ENCODE measurements at places on chromosomes 7 and 10.

DNA sequence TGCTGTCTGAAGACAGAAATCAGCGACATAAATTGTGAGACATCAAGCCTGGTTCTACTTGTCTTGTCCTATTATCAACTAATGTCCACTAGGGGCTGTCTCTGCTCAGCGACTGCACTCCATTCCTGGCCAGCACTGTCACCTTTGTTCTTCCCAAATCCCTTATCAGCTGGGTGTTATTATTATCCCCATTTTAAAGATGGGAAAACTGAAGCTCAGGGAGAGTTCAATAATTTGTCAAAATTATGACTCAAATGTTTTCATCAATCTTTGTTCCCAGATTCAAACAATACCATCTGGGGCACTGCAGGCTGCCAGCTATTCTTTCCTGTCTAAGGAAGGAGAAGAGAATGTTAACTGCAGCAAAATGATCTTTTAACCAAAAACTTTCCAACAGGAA is 431.6 kb upstream of the NFE2L3 start:
- DNase-seq, result no peak

DNA sequence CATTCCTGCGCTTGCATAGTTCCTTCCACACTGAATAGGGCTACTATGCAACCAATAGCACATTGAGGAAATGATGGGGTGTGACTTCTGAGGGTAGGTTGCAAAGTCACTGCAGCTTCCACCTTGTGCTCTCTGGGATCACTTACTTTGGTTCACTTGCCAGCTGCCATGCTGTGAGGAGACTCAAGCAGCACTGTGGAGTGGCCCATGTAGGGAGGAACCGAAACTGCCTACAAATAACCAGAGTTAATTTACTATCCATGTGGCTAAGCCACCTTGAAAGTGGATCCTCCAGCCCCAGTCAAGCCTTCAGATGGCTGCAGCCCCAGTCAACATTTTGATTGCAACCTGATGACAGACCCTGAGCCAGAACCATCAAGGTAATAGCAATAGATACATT is 64.3 kb downstream of the FAM204A start:
- no peak for DNase-seq

- DNase-seq, result no peak
Observed at GRCh38 chr7:116534790-116535189, 10.0 kb downstream of the CAV1 start.

- no peak for DNase-seq
Observed at GRCh38 chr7:98923512-98923911, 45.2 kb downstream of the TRRAP start.

DNA sequence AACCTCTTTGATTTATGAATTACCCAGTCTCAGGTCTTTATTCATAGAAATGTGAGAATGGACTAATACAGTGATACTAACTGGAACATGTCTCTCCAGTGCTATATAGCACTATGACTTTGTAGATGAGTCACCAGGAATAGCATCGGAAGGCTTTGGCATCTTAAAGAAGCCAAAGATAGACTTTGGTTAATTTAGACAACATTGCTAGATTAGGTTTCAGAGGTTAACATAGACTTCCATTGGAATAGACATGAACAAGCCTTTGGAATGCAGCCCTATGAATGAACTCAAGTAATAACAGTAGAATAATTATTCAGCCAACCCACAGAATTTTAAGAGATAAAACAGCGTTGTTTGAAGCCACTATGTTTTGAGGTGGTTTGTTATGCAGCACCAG is 169.2 kb downstream of the HGF start:
- no peak for DNase-seq

- no peak for DNase-seq
Observed at GRCh38 chr10:110337906-110338305, 33.2 kb upstream of the SMNDC1 start.

- DNase-seq, result no peak
Observed at GRCh38 chr7:142629588-142630260, 119.5 kb upstream of the PRSS1 start.

- no peak for DNase-seq
Observed at GRCh38 chr10:63769367-63769766, 248.2 kb downstream of the REEP3 start.

GRCh38 chr7:74015670-74016069 is 12.3 kb upstream of the ELN start:
- no peak for DNase-seq

- DNase-seq, result no peak
Observed at GRCh38 chr7:130695840-130696239, 9.5 kb upstream of the TSGA13 start.

DNA sequence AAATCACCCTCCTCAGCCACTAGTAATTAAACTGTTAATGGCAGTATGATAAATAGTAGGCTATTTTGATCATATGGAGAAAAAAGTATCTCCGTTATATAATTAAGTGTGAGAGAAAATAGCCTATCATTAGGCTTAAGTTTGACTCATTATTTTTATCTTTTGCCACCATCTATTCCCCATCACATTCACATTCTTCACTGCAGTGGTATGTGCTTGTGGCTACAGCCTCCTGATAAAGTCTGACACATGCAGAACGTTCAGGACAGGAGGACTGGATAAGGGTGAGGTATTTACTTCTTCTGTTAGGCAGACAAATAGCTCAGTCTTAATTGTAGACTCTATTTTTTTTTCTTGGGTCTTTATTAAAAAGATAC is 5.8 kb downstream of the NEBL start:
- no peak for DNase-seq
